ENCODE measurements at places on chromosomes 6 and 20. TPM values are rescaled to one million over a fixed set of nuclear protein-coding genes. Genes with fewer than 3 reads are reported as not detected.

PRPH2 gene
- 0.67 TPM for total RNA-seq

MCCD1 gene
- total RNA-seq, result not detected

ADTRP gene
- 187 TPM for total RNA-seq

SLC17A3 gene
- total RNA-seq, result not detected

PTCHD4 gene
- total RNA-seq, result not detected

IL17A gene
- not detected for total RNA-seq

THBS2 gene
- 28.3 TPM for total RNA-seq
